ENCODE measurements at places on chromosomes 2 and 18.

DNA sequence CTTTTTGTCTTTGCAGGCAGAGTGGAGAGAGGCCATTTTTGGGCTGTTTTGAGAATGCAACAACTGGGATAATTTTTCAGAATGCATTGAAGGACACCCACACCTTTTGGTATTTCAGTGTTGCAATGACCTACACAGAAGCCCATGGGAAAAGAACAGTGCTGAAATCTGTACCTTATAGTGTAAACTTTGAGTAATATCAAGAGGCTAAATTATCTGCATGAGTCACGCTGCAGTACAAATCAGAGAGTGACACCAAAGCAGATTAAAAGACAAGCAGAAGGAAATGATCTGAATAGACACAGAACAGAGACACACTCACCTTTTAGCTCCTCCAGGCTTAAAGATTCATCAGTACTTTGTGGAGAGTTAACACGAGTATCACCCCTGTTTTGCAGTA is 265.3 kb downstream of the PAX3 start:
- DNase-seq, result no peak

DNA sequence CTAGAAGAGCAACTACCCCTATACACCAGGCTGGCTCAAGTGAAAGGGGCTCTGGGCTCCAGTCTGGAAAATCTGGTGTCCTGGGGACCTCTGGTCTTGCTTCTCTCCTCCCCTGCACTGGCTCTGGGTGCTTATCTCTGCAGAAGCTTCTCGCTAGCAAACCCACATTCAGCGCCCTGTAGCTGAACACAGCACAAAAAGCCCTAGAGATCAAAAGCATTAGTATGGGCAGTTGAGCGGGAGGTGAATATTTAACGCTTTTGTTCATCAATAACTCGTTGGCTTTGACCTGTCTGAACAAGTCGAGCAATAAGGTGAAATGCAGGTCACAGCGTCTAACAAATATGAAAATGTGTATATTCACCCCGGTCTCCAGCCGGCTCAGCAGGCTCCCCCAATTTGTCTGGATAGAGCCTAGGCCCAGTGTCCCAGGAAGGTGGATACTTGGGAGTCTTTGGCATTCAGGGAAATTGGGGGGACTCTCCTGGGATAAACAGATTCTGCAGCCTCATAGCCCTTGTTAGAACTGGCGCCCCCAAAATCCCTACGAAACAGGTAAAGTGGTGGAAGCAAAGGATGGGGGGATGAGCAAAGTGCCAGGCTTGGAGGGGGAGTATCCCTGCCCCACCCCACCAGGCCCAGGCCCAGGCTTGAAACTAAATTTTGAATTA is 2.5 kb upstream of the HOXD4 start:
- DNase-seq, result no peak

GRCh38 chr2:124774781-124775180 is 749.7 kb downstream of the CNTNAP5 start:
- DNase-seq, result no peak

DNA sequence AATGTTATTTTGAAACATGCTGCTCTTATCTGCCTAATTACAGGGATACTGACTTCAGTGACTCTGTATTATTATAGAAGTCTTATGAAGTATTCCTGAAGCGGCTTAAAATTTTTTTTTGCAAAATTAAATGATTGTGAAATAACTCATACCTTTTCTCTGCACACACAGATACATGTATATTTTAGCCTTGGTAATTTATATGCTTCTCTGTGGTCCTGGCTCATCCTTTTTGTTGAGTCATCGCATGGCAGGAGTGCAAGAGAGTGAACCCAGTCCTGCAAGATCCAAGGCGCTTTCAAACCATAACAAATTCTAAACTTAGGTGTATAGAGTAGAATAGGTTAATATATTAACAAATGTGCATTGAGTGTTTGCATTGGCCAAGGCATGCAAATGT is 8.6 kb downstream of the CCNT2 start:
- DNase-seq, result no peak

- no peak for DNase-seq
These were observed 1.5 kb downstream of the UCN start for GRCh38 chr2:27306573-27307286.

- DNase-seq, result no peak
These were observed 147.6 kb upstream of the SMAD7 start for GRCh38 chr18:49098386-49098785.

DNA sequence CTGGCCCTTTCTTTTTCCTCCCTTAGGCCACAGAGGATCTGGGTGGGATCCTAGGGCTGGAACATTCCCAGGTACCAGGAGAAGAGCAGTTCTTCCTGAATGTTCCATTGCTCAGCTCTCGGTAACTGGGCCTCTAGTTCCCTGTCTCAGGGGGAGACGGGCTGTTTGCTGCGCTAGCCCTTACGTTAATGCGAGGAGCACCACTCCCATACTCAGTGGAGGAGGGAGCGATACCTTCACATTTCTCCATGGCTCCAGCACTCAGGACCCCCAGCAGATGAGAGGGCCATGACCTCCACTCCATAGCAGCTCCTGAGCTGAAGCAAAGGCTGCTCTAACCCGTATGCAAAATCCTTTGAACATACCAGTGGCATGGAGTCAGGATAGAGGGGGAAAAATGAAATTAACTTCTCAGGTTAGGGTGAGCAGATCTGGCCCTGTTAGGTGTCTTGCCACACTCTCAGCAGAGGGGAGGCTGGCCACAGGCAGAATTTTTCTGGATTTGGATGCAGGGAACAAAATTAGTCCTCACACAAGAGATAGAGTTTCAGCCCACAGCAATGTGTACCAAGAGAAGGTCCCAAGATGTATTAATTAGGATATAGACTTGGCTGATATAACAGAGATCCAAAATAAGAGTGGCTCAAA is 206.7 kb downstream of the ZFP36L2 start:
- DNase-seq, result no peak

GRCh38 chr2:176507786-176508185 is 238.5 kb downstream of the MTX2 start:
- no peak for DNase-seq

DNA sequence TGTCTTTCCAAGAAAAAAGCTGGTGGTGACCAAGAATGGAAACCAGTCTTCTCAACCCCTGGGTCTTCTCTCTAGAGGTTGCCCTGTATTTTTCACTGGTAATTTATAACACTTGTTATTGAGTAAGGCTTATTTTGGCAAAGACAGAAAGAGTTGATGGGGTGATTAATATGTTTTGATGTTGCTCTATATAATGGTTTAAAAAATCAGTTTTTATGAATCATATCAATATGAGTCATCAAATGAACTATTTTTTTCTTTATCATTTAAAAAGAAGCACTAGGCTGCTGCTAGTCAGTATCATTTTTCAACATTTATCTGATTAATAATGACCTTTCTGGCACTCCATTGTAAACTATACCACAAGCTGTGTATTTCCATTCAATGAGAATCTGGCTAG is 1142.2 kb downstream of the LRP1B start:
- DNase-seq, result no peak

GRCh38 chr18:27787547-27787946 is 389.4 kb downstream of the CDH2 start:
- no peak for DNase-seq

DNA sequence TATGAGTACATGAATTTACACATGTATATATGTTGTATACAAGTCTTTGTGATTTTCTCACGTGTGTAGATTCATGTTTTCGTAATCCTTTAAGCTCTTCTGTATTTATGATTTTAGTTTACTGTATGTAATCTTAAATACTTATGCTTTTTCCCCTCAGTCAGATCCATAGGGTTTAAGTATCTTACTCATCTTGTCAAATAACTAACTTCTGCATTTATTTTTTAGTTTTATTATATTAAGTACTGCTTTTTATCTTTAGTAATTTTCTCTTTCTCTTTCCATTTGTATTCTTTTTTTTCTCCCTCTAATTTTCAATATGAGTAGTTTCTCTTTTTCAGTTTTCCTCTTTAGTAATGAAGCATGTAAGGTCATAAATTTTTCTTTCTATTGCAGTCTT is 179.4 kb downstream of the LCLAT1 start:
- no peak for DNase-seq

- DNase-seq, result no peak
These were observed 4.0 kb upstream of the HOXD4 start for GRCh38 chr2:176147210-176147799.

DNA sequence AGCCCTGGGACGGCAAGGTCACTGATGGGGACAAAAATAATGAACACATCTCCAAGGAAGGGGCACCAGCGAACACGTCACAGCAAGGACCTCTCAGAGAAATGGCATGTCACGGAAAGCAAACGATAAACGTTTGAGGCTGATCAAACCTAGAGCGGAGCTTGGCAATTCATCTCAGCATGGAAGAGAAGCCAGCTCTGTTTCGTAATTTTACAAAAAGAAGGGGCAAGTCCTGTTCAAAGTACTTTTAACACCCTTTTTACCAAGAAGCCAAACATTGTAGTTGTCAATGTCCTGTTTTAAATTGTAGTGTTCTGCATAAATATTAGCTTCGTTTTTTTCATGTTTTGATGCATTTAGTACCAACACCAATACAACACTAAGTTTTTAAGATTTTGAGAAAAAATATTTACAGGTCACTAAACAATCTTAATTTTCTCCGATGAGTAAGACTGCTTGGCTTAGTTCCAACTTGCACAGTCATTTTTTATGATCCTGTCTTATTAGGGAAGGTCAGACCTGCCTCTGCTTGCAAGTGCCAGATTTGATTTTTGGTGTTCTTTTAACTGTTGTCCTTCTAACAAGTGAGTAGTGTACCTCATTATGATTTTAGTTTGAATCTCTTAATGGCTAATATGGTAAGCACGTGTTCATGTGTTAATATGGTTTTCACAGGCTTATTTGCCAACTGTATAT is 818.5 kb upstream of the SALL3 start:
- no peak for DNase-seq

DNA sequence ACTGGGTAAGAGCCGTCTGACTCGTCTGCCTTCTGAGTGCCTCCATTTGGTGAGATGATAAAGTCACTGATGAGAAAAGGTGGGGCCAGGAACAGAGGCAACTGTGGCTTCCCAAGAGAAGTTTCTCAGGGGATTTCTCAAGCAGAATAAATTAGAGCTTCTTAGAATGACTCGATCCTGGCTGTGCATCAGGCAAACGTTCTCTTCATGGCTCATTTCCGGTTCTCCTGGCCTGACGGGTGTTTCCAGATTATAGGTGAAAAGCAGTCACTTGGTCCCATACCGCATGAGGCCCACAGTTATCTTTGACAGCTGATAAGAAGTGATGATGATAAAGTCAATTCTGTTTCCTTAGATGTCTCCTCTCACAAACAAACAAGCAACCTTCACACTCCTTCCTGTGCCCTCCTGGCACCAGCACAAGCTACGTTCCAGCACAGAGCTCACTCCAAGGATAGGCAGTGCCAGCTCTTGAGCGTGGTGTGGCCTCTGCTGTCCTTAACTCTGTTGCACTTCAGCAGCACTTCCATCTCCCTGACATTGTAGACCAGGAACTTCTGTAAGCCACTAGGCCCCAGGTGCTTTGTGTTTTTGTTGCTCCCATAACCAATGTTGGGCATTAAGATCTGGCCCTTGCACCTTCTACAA is 37.8 kb upstream of the KCNF1 start:
- no peak for DNase-seq

DNA sequence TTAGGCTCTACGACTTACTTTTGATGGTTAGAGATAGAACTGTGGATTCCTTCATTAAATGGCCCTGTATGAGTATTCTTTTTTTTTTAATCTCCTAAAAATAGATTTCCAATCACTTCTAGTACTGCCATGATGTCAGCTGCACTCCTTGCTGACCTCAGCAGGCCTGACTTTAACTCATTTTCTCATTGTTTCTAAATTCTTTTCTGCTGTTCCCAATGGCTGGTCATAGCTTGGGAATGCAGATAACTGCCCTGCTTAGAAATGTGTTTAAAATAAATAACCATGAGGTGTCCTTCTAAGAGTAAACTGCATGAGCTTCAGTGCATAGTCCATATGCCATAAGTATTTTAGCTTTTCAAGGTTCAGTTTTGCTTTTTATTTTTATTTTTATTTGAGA is 15.7 kb downstream of the CCDC85A start:
- no peak for DNase-seq

All from GM18507 (cell line).